ENCODE measurements at places on chromosomes 12 and 14. TPM values are rescaled to one million over a fixed set of nuclear protein-coding genes. Genes with fewer than 3 reads are reported as not detected.

Gene HAL
- total RNA-seq = 0.25 TPM

Gene ACOT6
- total RNA-seq = not detected

Gene ANO2
- total RNA-seq = 29.7 TPM

Gene CISTR
- total RNA-seq = not detected

GRCh38 chr12:93183940-93184671, 193.6 kb upstream of the NUDT4 start:
- DNase-seq = no peak

DNA sequence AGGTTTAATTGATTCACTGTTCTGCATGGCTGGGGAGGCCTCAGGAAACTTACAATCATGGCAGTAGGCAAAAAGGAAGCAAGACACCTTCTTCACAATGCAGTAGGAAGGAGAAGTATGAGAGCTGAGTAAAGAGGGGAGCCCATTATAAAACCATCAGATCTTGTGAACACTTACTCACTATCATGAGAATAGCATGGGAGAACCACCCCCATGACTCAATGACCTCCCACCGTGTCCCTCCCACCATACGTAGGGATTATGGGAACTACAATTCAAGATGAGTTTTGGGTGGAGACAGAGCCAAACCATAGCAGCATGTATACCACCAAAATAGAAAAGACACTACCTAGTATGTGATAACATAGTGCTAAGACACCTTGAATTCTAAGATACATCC, 2.9 kb upstream of the HMGA2 start:
- DNase-seq = no peak

- no peak for DNase-seq
Observed at GRCh38 chr12:45203767-45204166, 12.1 kb upstream of the ANO6 start.

DNA sequence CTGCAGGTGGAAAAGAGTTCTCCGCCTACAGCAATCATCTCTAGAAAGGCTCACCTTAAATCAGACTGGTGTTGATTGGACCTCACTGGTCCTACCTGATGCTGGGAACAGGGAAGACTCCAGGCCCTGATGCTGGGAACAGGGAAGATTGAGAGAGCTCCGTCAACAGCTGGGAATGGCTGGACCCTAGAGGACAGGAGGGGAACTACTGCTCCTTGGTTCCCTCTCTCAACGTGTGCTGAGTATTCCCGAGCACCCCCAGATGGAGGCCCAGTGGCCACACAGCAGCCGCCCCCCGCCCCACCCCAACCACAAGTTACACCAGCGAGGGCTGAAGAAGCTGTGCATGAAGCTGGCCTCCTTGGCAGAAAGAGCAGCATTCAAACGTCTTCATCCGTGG, 240.3 kb downstream of the SLC15A4 start:
- no peak for DNase-seq

- no peak for DNase-seq
Observed at GRCh38 chr12:90038289-90038688, 329.7 kb upstream of the ATP2B1 start.

Measured in dermis microvascular lymphatic vessel endothelial cell (primary cell).